ENCODE measurements at places on chromosomes 2 and 18.

GRCh38 chr2:33420726-33421125 lies 55.7 kb upstream of the RASGRP3 start:
- DNase-seq, result no peak

DNA sequence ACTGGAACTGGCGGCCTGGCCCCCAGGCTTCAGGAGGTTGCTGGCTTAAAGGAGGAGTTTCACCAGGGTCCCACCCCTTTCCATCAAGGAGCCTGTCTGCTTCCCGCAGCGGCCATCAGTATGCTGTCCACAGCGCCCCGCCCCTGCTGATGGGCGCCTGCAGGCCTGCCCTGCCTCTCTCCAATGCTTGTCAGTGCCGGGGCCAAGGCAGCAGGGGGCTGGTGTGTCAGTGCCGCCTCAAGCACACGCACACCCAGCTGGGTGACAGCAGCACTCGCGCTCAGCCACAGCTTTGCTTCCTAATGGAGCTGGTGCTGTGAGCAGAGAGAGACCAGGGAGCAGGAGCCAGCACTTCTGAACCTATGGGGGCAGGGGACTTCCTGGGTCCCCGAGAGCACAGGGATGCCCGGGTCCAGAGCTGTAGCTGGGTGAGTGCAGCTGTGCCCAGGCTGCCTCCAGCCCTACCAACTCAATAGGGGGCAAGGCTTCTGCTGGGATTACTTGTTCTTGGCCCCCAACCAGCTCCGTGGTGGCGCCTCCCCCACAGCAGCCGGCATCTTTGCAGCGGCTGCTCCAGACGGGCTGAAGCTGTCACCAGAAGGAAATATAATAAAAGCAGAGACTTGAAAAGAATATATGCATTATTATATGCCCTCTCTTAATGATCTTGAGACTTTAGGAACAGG lies 377.2 kb upstream of the LRATD1 start:
- DNase-seq, result no peak

- no peak for DNase-seq
These were observed 15.1 kb downstream of the ALLC start for GRCh38 chr2:3672861-3673678.

DNA sequence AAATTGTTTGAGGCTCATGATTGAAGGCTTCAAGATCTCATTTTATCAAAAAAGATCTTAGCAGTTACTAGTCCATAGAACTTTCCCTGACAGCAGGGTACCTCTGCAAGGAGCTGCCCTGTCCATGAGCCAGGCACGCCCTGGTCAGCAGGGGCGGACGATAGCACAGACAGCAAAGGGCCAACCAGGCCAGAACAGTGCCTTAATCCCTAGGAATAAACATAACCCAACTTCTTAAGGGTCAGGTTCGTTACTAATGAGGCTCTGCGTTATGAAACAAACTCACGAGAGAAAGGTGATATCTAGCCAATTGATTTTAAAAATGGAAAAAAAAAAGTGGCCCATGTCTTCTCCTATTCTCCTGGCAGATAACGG lies 59.2 kb downstream of the BCL2 start:
- DNase-seq, result no peak

DNA sequence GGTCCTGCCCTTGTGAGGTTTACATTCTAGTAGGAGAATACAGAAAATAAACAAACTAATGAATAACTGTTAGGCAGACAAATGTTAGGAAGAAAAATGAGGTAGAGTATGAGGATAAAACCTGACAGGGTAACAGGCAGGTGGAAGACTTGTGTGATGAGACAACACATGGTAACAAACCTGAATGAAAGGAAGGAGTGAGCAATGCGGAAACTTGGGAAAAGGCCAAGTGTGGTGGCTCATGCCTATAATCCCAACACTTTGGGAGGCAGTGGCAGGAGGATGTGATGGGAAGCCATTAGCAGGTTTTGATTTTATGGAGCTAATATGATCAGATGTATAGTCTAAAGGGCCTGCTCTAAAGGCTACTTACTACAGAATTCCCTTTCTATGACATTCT lies 74.2 kb downstream of the INO80D start:
- no peak for DNase-seq

DNA sequence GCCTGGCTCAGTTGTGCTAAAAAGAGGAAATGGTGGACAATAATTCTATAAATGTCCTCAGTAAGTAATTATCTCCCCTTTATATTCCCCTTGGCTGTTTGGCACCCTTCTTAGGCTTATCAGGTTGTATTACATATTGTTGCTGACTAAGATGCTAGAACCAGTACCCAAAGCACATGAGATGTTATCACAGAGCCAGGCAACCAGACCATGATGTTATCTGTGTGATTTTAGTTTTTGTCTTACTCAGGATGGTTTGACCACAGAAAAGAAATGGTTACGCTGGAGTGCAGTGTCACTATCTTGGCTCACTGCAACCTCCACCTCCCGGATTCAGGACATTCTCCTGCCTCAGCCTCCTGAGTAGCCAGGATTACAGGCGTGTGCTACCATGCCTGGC lies 15.2 kb downstream of the R3HDM1 start:
- no peak for DNase-seq
